ENCODE measurements at places on chromosomes 3 and 15. TPM values are rescaled to one million over a fixed set of nuclear protein-coding genes. Genes with fewer than 3 reads are reported as not detected.

CYP8B1 gene
- not detected for polyA plus RNA-seq

DNA sequence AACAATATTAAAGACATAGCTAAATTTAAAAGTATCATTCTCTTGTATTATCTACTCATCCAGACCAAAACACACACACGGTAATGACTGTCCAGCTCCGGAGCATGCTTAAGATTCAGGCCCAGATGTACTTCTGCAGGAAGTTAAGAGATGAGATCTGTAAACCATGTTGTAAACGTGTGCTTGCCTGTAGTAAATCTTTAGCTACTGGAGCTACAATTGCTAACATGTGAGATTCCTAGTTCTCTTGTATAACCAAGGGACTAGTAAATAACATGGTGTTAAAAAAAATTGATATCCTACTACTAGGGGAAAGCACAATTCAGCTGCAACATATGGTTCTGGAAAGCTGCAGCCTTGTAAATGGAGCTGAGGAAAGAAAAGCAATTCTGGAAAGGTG lies 651.7 kb upstream of the CCDC54 start:
- no peak overlapping the region for H3K4me3 ChIP-seq
- H3K4me1 ChIP-seq: peaks cover 4% of the 10 kb centered on the region
- 0 out of 2 replicates have a peak, but pooled peaks cover 2% of the 10 kb centered on the region for H3K36me3 ChIP-seq

GRCh38 chr3:111531446-111531845 lies 10.6 kb upstream of the CD96 start:
- no peak overlapping the region for H3K4me3 ChIP-seq
- no peak overlapping the region for H3K27ac ChIP-seq
- peaks cover 3% of the 10 kb centered on the region for H3K36me3 ChIP-seq
- H3K27me3 ChIP-seq: no peaks in the 10 kb centered on the region
- H3K4me1 ChIP-seq: no peaks in the 10 kb centered on the region
- no peak for DNase-seq

DNA sequence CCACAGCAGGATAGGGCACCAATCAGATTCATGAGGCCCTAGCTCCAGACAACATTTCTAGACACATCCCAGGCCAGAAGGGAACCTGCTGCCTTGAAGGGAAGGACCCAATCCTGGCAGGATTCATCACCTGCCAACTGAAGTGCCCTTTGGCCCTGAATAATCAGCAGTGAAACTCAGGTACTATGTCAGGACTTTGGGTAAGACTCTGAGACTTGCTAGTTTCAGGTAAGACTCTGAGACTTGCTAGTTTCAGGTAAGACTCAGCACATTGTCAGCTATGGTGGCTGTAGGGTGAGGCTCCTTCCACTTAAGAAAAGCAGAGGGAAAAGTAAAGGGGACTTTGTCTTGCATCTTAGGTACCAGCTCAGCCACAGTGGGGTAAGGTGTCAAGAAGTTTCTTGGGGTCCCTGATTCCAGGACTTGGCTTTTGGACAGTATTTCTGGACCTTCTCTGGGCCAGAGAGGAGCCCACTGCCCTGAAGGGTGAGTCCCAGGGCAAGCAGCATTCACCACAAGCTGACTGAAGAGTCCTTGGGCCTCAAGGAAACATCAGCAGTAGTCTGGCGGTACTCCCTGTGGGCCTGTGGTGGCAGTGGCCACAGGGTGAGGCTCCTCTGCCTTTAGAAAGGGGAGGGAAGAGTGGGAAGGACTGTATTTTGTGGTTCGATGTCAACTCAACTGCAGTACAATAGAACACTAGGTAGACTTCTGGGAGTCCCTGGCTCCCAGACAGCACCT lies 13.7 kb upstream of the COL8A1 start:
- no peaks in the 10 kb centered on the region for H3K36me3 ChIP-seq
- H3K4me1 ChIP-seq: no peaks in the 10 kb centered on the region
- DNase-seq: no peak
- H3K4me3 ChIP-seq: no peak overlapping the region
- no peaks in the 10 kb centered on the region for H3K27me3 ChIP-seq

DNA sequence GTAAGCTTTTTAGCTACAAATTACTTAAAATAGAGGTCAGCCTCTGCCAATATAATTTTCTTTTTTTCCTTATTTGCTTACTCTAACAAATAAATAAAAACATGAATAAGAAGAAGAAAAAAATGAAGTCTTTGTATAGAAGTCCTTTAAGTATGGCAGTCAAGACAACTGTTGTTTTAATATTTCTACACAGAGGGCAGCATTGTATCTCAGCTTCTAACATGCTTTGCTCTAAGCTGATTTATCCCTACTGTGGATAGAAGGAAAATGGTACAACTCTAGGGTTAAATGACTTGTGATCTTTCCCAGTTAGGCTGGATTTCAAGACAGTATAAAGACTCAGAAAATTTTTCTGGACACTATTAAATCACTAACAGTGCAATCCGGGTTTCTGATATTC lies 104.3 kb upstream of the MEIS2 start:
- H3K27ac ChIP-seq: no peak overlapping the region
- H3K4me1 ChIP-seq: no peaks in the 10 kb centered on the region
- no peaks in the 10 kb centered on the region for H3K36me3 ChIP-seq
- H3K4me3 ChIP-seq: no peak overlapping the region

GRCh38 chr3:73707772-73708171 lies 83.0 kb upstream of the PDZRN3 start:
- H3K4me1 ChIP-seq: no peaks in the 10 kb centered on the region
- no peak for DNase-seq
- no peak overlapping the region for H3K27ac ChIP-seq
- H3K4me3 ChIP-seq: no peak overlapping the region

COL6A6 gene
- 0.10 TPM for polyA plus RNA-seq

DNA sequence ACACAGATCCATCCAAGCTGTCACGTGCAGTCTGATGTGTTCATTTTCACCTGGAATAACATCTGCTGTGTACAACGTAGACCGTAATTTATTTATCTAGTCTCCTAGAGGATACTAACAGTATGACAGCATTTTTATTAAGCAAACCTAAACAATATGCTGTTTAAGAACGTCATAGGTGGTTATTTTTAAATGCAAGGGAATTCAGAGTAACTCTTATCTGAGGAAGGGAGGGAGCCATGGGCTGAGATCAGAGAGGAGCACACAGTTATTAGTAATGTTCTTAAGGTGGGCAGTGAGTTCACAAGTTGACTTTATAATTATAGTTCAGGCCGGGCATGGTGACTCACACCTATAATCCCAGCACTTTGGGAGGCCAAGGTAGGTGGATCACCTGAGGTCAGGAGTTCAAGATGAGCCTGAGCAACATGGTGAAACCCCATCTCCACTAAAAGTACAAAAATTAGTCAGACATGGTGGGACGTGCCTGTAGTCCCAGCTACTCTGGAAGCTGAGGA lies 193.6 kb downstream of the UACA start:
- H3K4me1 ChIP-seq: no peaks in the 10 kb centered on the region
- H3K27me3 ChIP-seq: no peaks in the 10 kb centered on the region
- H3K36me3 ChIP-seq: no peaks in the 10 kb centered on the region
- H3K4me3 ChIP-seq: no peak overlapping the region

DNA sequence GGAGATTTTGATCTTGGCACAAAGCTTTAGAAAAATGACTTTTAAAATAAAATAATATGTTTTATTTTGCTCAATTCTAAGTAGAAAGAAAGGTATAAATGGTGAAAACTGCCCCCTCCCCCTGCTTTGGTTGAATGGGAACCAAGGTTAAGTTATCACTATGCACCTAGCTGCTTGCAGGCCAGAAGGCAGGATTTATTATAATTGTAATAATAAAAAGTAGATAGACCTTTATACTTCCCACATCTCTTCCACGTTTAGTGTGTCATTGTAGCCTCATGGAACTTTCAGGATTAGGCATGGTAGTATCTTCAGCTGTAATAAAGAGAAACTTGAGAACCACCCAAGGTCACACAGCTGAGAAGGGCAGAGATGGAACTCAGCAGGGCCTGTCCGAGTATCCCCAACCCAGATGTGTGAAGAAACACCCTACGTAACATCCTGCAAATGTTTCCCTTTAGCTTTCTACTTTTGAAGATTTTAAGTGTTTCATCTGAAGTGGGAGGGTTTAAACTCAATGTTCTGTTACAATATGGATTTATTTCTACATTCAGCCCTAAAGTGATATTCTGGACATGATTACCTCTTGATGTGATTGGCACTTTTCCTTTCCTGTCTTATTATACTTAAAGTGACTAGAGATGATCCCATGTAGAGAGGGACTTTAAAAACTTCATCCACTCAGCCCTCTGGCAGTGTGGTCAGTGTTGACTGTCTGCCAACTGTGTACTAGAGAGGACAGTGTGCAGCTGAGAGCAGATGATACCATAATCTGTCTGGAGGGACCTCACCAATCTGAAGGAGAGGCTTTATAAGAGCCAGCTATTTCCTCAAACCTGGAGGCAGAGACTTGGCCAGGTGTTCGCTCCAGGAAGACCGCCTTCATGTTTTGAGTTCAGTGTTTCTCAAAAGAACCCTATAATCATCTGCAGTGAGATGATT lies 282.5 kb upstream of the TRIM42 start:
- H3K4me1 ChIP-seq: peaks cover 3% of the 10 kb centered on the region
- no peak overlapping the region for H3K4me3 ChIP-seq
- no peaks in the 10 kb centered on the region for H3K27me3 ChIP-seq
- no peak for DNase-seq
- H3K27ac ChIP-seq: no peak overlapping the region
- no peaks in the 10 kb centered on the region for H3K36me3 ChIP-seq

DNA sequence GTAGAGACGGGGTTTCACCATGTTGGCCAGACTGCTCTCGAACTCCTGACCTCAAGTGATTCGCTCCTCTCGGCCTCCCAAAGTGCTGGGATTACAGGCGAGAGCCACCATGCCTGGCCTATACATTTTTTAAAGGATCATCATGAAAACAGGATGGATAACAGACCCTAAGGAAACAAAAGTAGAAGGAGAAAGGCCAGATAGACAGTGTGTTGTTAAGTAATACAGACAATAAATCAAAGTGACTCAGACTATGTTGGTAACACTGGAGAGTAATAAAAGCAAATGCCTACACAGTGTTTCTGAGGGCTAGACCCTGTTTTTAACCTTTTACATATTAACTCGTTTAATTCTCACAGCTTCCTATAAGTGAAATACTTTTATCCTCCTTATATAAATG lies 133.8 kb upstream of the MCTP2 start:
- DNase-seq: no peak
- H3K4me3 ChIP-seq: no peak overlapping the region

ITIH4 gene
- polyA plus RNA-seq: 0.89 TPM

DNA sequence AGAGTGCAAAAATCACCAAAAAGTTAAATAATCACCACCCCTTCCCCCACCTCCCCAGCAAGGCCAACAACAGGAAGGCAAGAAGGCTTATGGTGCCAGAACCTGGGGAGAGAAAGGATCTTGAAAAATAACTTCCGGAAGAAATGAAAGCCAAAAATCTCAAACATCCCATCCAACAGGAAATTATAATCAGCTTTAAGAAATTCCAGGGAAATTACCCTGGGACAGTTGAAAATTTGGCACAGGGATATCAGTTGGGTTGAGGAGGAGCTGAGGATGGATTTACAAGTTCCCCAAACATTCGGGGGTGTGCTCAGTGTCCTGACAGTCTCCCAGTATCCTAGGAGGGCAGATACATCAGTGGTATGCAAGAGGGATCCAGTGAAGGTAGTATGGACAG lies 82.7 kb downstream of the POLR2M start:
- H3K27me3 ChIP-seq: no peaks in the 10 kb centered on the region
- no peak overlapping the region for H3K4me3 ChIP-seq
- H3K27ac ChIP-seq: no peak overlapping the region
- no peaks in the 10 kb centered on the region for H3K36me3 ChIP-seq

GRCh38 chr3:36743826-36744225 lies 20.5 kb downstream of the DCLK3 start:
- no peak overlapping the region for H3K27ac ChIP-seq
- no peak overlapping the region for H3K4me3 ChIP-seq
- DNase-seq: no peak
- no peaks in the 10 kb centered on the region for H3K4me1 ChIP-seq
- H3K36me3 ChIP-seq: no peaks in the 10 kb centered on the region

GRCh38 chr15:43518197-43518761 lies 871 bp downstream of the MAP1A start:
- H3K27ac ChIP-seq: no peak overlapping the region
- H3K36me3 ChIP-seq: no peaks in the 10 kb centered on the region
- H3K4me3 ChIP-seq: peak overlapping the region; percentile 85
- DNase-seq: peak; percentile 65
- H3K27me3 ChIP-seq: peaks cover 53% of the 10 kb centered on the region

- no peak overlapping the region for H3K4me3 ChIP-seq
- H3K27ac ChIP-seq: no peak overlapping the region
- H3K4me1 ChIP-seq: no peaks in the 10 kb centered on the region
- no peaks in the 10 kb centered on the region for H3K27me3 ChIP-seq
Measured at GRCh38 chr15:61410662-61411061, 181.6 kb upstream of the RORA start.

IL20RB gene
- 1.7 TPM for polyA plus RNA-seq

- H3K36me3 ChIP-seq: no peaks in the 10 kb centered on the region
- no peak overlapping the region for H3K4me3 ChIP-seq
- no peak overlapping the region for H3K27ac ChIP-seq
- H3K27me3 ChIP-seq: no peaks in the 10 kb centered on the region
Measured at GRCh38 chr3:126446791-126447190, 28.9 kb downstream of the ZXDC start.

ALPK3 gene
- 3.7 TPM for polyA plus RNA-seq

DNA sequence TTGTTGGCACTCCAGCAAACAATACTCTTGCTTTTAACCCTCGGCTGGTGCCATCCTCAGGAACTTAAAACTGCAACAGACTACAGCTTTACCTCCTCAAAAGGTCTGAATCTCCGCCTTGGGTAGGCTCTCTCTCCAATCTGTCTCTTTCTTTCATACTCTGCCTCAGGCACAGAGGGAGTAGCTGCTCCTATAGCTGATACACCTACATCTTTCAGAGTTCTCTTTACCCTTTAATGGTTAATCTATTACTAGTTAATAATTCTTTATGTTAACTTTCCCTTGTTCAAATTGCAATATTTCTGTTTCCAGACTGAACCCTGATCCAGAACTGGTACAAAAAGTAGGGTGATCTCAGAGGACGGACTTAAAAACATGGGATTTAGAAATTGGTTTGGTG lies 66.2 kb downstream of the MAP4 start:
- 0 out of 2 replicates have a peak overlapping the region, but pooled peaks have one; percentile 3 for H3K27ac ChIP-seq
- no peaks in the 10 kb centered on the region for H3K27me3 ChIP-seq
- no peaks in the 10 kb centered on the region for H3K36me3 ChIP-seq
- no peak for DNase-seq
- H3K4me1 ChIP-seq: no peaks in the 10 kb centered on the region
- H3K4me3 ChIP-seq: no peak overlapping the region

STAC gene
- 5.6 TPM for polyA plus RNA-seq

MEX3B gene
- 5.3 TPM for polyA plus RNA-seq

GRCh38 chr3:59572106-59572505 lies 522.3 kb upstream of the CFAP20DC start:
- no peaks in the 10 kb centered on the region for H3K27me3 ChIP-seq
- no peaks in the 10 kb centered on the region for H3K4me1 ChIP-seq
- H3K27ac ChIP-seq: no peak overlapping the region
- DNase-seq: no peak

GRCh38 chr3:120151791-120152190 lies 57.5 kb upstream of the GSK3B start:
- no peaks in the 10 kb centered on the region for H3K27me3 ChIP-seq
- no peak for DNase-seq
- H3K4me1 ChIP-seq: peaks cover 10% of the 10 kb centered on the region
- H3K27ac ChIP-seq: no peak overlapping the region

Measured in GM23338 (cell line).